Adrenal gland (tissue), 19 donors: ENCODE measurements at places on chromosomes 6 and 20. TPM values are rescaled to one million over a fixed set of nuclear protein-coding genes. Genes with fewer than 3 reads are reported as not detected.

- H3K27me3 ChIP-seq, result no peaks in the 10 kb centered on the region
- DNase-seq, result no peak
- no peaks in the 10 kb centered on the region for H3K36me3 ChIP-seq
- no peaks in the 10 kb centered on the region for H3K4me1 ChIP-seq
These were observed 185.0 kb downstream of the ERMARD start for GRCh38 chr6:169936355-169936975.

Gene PI16
- 7.4 TPM for polyA plus RNA-seq

GRCh38 chr20:4681401-4681800 is 40.3 kb upstream of the PRND start:
- H3K27ac ChIP-seq, result no peak overlapping the region
- H3K4me3 ChIP-seq, result no peak overlapping the region
- peaks cover 7% of the 10 kb centered on the region for H3K4me1 ChIP-seq

DNA sequence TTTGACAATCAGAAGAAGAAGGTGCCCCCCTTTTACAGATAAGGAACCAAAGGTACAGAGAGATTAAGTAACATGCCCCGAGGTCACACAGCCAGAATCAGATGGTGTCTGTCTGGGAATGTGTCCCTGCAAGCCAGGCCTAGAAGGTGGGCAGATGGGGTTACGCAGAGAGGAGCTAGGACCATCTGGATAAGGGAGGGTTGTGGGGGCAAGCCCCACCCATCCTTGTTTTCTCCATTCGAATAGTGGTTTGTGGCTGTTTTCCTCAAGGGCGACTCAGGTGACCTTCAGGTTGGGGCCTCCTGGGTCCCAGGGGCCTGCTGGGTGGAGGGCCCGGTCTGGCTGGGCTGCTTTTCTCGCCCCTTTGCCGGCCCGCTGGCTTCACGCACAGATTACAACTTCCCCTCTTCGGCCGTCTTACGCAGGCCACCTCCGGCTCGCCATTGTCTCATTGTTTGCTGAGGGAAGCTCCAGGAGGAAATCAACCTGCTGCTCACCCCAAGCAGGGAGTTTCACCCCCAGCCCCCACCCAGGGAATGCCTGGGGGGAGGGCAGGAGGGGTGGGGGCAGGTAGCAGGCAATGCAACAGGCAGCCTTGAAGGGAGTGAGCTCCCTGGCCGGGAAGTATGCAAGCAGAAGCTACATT is 30.8 kb upstream of the CSNK2A1 start:
- H3K27ac ChIP-seq, result no peak overlapping the region
- no peaks in the 10 kb centered on the region for H3K4me1 ChIP-seq
- DNase-seq, result no peak
- peaks cover 18% of the 10 kb centered on the region for H3K27me3 ChIP-seq
- no peaks in the 10 kb centered on the region for H3K36me3 ChIP-seq
- H3K4me3 ChIP-seq, result no peak overlapping the region

Gene FAM184A
- polyA plus RNA-seq, result 2.9 TPM

DNA sequence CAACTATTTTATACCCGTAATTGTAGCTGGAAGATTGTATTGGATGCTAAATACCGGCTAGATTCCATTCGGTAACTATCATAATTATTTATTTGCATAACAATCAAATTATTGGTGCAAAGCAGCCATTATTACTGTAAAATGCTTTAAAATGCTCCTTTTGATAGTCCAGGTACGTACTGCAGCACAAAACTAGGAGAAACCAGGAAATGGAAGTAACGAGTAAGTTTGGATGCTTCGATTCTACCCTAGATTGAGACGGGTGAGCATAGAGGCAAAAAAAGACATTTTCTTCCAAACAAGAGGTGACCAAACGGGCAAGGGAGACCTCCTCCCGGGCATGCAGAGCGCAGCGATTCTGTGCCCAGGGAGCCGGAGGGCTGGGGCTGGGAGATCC is 469 bp upstream of the XRN2 start:
- peak overlapping the region; percentile 96 for H3K4me3 ChIP-seq
- peaks cover 16% of the 10 kb centered on the region for H3K4me1 ChIP-seq
- DNase-seq, result no peak
- no peaks in the 10 kb centered on the region for H3K27me3 ChIP-seq
- no peaks in the 10 kb centered on the region for H3K36me3 ChIP-seq

Gene OXT
- 20.5 TPM for polyA plus RNA-seq

- peak overlapping the region; percentile 34 for H3K4me3 ChIP-seq
- peaks cover 20% of the 10 kb centered on the region for H3K4me1 ChIP-seq
- peak; percentile 22 for DNase-seq
- peak overlapping the region; percentile 95 for H3K27ac ChIP-seq
These were observed 1.1 kb downstream of the BAG2 start for GRCh38 chr6:57173056-57173885.

- peaks cover 3% of the 10 kb centered on the region for H3K27me3 ChIP-seq
- peak overlapping the region; percentile 87 for H3K27ac ChIP-seq
- DNase-seq, result peak; percentile 86
- H3K4me3 ChIP-seq, result peak overlapping the region; percentile 63
- H3K4me1 ChIP-seq, result peaks cover 4% of the 10 kb centered on the region
These were observed 31.5 kb downstream of the SF3B5 start for GRCh38 chr6:144063744-144064401.

Gene THBD
- 8.5 TPM for polyA plus RNA-seq

- no peaks in the 10 kb centered on the region for H3K36me3 ChIP-seq
- DNase-seq, result no peak
- no peaks in the 10 kb centered on the region for H3K4me1 ChIP-seq
- no peaks in the 10 kb centered on the region for H3K27me3 ChIP-seq
- no peak overlapping the region for H3K27ac ChIP-seq
These were observed 1.6 kb upstream of the HLA-DQA1 start for GRCh38 chr6:32635526-32636123.

DNA sequence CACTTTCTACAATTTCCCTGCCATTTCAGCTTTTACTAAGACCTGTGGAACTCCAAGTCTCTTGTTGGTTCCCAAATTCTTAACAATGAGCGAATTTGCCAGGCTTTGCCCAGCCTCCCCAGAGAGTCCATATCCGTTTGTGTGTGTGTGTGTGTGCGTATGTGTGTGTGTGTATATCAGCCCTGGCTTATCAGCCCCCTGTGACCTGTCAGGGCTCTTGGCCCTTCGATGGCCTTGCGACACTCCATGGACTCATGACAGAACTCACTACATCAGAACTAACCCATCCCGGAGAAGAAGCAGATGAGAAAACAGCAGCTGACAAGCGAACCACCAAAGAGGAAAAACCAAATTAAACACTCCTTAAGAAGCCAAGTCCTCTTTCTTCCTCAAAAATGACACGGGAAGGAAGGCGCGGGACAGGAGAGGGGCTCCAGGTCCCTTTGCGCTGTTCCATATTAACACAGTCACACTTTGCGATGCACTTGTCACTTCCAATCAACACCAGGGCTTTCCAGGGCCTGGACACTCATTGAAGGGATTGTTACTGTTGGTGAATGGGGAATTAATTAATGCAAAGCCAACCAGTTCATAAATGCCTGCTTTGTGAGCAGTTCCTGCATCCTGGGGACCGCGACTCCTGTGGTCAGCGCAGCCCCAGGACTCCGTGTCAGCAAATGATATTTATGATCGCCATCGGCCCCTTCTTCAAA is 524.0 kb downstream of the CD83 start:
- H3K27ac ChIP-seq, result no peak overlapping the region
- H3K36me3 ChIP-seq, result no peaks in the 10 kb centered on the region
- H3K4me3 ChIP-seq, result no peak overlapping the region
- peaks cover 21% of the 10 kb centered on the region for H3K4me1 ChIP-seq

Gene DUSP15
- polyA plus RNA-seq, result 16.2 TPM

Gene MYB
- 1.3 TPM for polyA plus RNA-seq

DNA sequence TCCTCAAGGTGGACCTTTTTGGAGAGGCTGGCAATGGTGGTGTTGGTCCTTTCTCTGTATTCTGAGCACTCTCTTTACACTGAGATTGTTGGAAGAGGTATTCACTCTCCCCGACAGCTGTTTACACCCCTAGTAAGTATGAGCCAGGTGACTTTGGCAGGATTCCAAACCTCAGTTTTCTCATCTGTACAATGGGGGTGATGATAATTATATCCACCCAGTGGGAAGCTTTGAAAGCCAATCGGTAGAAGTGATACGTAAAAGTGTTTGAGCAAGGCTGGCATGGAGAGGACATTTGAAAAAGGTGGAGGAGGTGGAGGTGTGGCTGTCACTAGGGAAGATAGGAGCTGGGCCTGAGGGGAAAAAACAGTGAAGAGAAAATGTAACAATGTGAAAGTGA is 35.5 kb downstream of the ISM1 start:
- no peaks in the 10 kb centered on the region for H3K36me3 ChIP-seq
- no peaks in the 10 kb centered on the region for H3K4me1 ChIP-seq
- H3K27ac ChIP-seq, result no peak overlapping the region
- H3K27me3 ChIP-seq, result no peaks in the 10 kb centered on the region

- no peak overlapping the region for H3K4me3 ChIP-seq
- H3K27me3 ChIP-seq, result peaks cover 30% of the 10 kb centered on the region
- DNase-seq, result no peak
- no peaks in the 10 kb centered on the region for H3K4me1 ChIP-seq
- no peak overlapping the region for H3K27ac ChIP-seq
- H3K36me3 ChIP-seq, result no peaks in the 10 kb centered on the region
These were observed 35.8 kb upstream of the HLA-C start for GRCh38 chr6:31307669-31308049.

Gene MUC21
- not detected for polyA plus RNA-seq

- no peaks in the 10 kb centered on the region for H3K4me1 ChIP-seq
- DNase-seq, result no peak
- H3K4me3 ChIP-seq, result no peak overlapping the region
- no peak overlapping the region for H3K27ac ChIP-seq
- peaks cover 6% of the 10 kb centered on the region for H3K27me3 ChIP-seq
- H3K36me3 ChIP-seq, result no peaks in the 10 kb centered on the region
These were observed 3.1 kb upstream of the HSPA12B start for GRCh38 chr20:3729378-3729777.

- H3K4me1 ChIP-seq, result no peaks in the 10 kb centered on the region
- H3K27me3 ChIP-seq, result no peaks in the 10 kb centered on the region
- H3K36me3 ChIP-seq, result no peaks in the 10 kb centered on the region
- no peak overlapping the region for H3K27ac ChIP-seq
- no peak for DNase-seq
These were observed 150.2 kb downstream of the CDH26 start for GRCh38 chr20:60108397-60108796.

DNA sequence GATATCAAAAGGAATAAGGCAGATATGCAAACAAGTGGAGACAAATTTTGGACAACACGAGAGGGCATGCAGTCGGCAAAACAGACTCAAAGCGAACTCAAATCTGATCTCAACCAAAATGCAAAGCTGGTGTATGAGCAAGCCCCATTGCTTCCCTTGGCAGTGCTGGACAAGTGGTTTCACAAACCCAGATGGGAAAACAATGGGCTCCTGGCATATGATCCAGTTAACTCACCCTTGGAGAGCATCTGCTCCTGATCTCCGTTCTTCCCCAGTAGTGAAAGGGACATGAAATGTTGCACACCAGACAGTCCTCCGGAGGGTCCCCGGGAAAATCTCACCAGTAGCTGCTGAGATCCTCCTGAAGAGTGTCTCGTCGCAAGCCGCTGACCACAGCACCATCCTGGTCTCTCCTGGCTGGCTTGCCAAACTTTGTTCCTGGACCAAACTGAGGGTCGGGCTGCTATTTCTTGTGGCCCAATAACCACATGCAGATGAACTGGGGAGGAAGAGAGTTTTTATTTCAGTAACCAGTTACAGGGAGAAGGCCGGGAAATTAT is 84.3 kb upstream of the THBS2 start:
- H3K4me1 ChIP-seq, result no peaks in the 10 kb centered on the region
- DNase-seq, result no peak
- no peaks in the 10 kb centered on the region for H3K27me3 ChIP-seq
- no peaks in the 10 kb centered on the region for H3K36me3 ChIP-seq
- no peak overlapping the region for H3K27ac ChIP-seq
